ENCODE measurements at places on chromosomes 2 and 18. TPM values are rescaled to one million over a fixed set of nuclear protein-coding genes. Genes with fewer than 3 reads are reported as not detected.
A peak's percentile ranks its signal among the peaks of the same experiment; 100 is the strongest.

DNA sequence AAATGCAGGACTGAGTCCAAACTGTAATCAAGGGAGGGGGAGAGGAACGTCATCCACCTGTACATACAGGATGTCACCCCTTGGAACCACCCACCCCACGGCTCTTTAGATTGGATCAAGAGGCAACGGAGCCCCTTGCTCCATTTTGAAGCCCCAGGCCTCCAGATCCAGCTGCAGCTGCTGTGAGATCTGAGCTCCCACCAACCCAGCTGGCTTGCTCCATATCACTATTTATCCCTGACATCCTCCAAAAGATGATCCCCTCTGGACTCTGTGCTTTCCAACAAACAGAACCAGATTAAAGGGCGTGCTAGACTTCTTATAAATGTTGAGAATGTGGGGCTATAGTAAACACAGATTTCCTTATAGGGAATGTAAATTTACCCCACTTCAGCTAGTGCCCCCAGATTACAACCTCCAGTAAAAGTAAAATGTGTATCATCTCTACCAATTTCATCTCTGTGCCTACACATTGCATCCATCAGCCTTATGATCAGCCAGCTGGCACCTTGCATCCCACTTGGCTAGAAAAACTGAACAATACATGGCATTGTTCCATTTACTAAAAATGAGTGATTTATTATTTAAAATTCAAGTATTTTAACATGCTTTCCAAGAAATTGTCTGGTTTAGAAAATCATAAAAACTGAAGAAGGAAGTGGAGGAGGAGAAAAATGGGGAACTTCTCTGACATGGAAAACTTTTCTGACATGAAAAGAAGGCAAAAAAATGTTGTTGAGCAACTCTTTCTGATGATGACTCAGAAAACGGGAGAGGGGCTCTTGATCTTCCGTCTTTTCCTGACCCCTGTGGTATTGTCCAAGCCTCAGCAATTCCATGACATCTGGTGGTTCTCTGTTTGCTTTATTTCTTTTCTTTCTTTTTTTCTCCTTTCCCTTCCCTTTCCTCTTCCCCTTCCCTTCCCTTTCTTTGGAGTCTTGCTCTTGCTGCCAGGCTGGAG is 262.6 kb upstream of the THUMPD2 start:
- no peak overlapping the region for H3K4me3 ChIP-seq
- no peaks in the 10 kb centered on the region for H3K4me1 ChIP-seq
- H3K36me3 ChIP-seq = no peaks in the 10 kb centered on the region
- H3K27me3 ChIP-seq = no peaks in the 10 kb centered on the region
- DNase-seq = no peak

GRCh38 chr2:156592809-156593593 is 156.8 kb downstream of the GPD2 start:
- H3K4me3 ChIP-seq = no peak overlapping the region
- no peaks in the 10 kb centered on the region for H3K36me3 ChIP-seq
- H3K27me3 ChIP-seq = no peaks in the 10 kb centered on the region
- peaks cover 7% of the 10 kb centered on the region for H3K4me1 ChIP-seq
- no peak overlapping the region for H3K27ac ChIP-seq
- DNase-seq = peak; percentile 49

GRCh38 chr2:51633073-51633472 is 601.1 kb upstream of the NRXN1 start:
- no peaks in the 10 kb centered on the region for H3K27me3 ChIP-seq
- no peak overlapping the region for H3K27ac ChIP-seq
- no peaks in the 10 kb centered on the region for H3K4me1 ChIP-seq
- no peaks in the 10 kb centered on the region for H3K36me3 ChIP-seq

GRCh38 chr2:170241756-170242155 is 63.8 kb downstream of the MYO3B start:
- no peaks in the 10 kb centered on the region for H3K36me3 ChIP-seq
- H3K4me1 ChIP-seq = 0 out of 2 replicates have a peak, but pooled peaks cover 3% of the 10 kb centered on the region
- no peak for DNase-seq
- H3K27ac ChIP-seq = no peak overlapping the region

GRCh38 chr2:105320651-105321215 is 8.8 kb downstream of the TGFBRAP1 start:
- H3K27me3 ChIP-seq = no peaks in the 10 kb centered on the region
- no peak overlapping the region for H3K4me3 ChIP-seq
- DNase-seq = no peak
- no peak overlapping the region for H3K27ac ChIP-seq

- peaks cover 41% of the 10 kb centered on the region for H3K36me3 ChIP-seq
- no peaks in the 10 kb centered on the region for H3K4me1 ChIP-seq
These were observed 378 bp upstream of the IAH1 start for GRCh38 chr2:9473985-9474360.

DNA sequence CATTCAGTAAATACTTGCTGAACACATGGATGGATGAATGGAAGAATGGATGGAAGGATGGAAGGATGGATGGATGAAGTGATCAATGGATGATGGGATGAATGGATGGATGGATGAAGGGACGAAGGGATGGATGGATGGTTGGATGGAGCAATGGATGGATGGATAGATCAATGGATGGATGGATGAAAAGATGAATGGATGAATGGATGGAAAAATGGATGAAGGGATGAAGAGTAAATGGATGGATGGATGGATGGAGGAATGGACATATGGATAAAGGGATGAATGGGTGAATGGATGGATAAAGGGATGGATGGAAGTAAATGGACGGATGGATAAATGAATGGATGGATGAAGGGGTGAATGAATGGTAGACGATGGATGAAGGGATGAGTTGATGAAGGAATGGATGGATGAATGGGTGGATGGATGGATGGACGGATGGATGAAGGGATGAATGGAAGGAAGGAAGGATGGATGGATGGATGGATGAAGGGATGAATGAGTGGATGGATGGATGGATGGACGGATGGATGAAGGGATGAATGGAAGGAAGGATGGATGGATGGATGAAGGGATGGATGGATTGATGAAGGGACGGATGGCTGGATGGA is 13.9 kb upstream of the ID2 start:
- H3K4me3 ChIP-seq = no peak overlapping the region
- no peaks in the 10 kb centered on the region for H3K27me3 ChIP-seq
- no peaks in the 10 kb centered on the region for H3K4me1 ChIP-seq
- H3K36me3 ChIP-seq = no peaks in the 10 kb centered on the region
- DNase-seq = peak; percentile 0

- H3K36me3 ChIP-seq = no peaks in the 10 kb centered on the region
- H3K4me3 ChIP-seq = no peak within 1 kb of the TSS
- H3K27ac ChIP-seq = no peak within 1 kb of the TSS
- no peaks in the 10 kb centered on the region for H3K4me1 ChIP-seq
- DNase-seq = no peak
These were observed at the start of gene XDH for GRCh38 chr2:31414601-31415241. Gene XDH, minus strand, starts transcription at chr2:31414742. Its CDS starts 76 bp downstream, at chr2:31414666.

GRCh38 chr2:150027164-150027563 is 439.6 kb upstream of the MMADHC start:
- no peaks in the 10 kb centered on the region for H3K27me3 ChIP-seq
- DNase-seq = no peak
- H3K4me3 ChIP-seq = no peak overlapping the region
- H3K36me3 ChIP-seq = no peaks in the 10 kb centered on the region
- H3K4me1 ChIP-seq = no peaks in the 10 kb centered on the region

DNA sequence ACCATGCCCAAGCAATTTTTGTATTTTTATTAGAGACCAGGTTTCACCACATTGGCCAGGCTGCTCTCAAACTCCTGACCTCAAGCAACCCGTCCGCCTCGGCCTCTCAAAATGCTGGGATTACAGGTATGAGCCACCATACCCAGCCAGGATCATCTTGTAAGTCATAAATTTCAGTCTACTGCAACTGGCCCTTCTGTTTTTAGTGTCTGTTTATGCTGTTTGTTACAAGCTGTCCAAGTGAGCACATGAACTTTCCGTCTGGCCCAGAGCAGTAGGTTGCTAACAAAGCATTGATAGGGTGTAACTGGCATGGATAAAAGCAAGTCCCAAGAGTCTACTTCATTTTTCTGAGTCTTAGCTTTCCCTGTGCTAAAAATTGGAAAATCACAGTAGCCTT is 164.4 kb upstream of the NT5C1B start:
- H3K4me3 ChIP-seq = no peak overlapping the region
- H3K4me1 ChIP-seq = no peaks in the 10 kb centered on the region
- H3K36me3 ChIP-seq = no peaks in the 10 kb centered on the region
- H3K27me3 ChIP-seq = no peaks in the 10 kb centered on the region
- DNase-seq = no peak

- no peak for DNase-seq
- no peak overlapping the region for H3K4me3 ChIP-seq
- H3K27ac ChIP-seq = no peak overlapping the region
- H3K4me1 ChIP-seq = no peaks in the 10 kb centered on the region
These were observed 18.1 kb upstream of the SPP2 start for GRCh38 chr2:234032279-234032856.

HRH4 gene
- total RNA-seq = not detected

ZBTB7C gene
- 0.39 TPM for total RNA-seq

DNA sequence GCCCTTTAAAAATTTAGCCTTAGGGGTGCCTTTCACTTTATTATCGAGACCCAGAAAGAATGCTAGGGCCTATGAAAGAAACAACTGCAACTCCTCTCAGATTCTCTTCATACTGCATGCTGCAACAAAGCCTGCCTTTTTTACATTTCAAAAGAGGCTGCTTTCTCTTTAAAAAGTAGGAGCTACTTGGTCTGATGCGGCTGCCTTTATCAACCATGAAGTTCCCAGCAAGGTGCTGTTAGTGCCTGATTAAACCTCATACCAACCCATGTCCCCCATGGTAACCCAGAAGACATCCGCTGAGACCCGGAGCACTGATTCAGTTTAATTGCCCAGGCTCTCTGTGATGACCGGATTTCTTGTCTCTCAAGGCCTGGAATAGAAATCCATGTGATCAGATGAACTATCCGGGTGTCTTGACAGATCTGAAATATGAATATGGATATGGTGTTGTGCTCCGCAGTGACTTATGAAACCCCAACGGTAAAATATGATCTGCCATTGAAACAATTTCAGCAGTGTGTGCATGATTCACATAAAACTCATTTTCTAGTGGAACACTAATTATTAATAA is 368.3 kb downstream of the ZNF521 start:
- no peak overlapping the region for H3K27ac ChIP-seq
- H3K4me3 ChIP-seq = no peak overlapping the region
- H3K36me3 ChIP-seq = no peaks in the 10 kb centered on the region
- DNase-seq = peak; percentile 58

NOL4 gene
- total RNA-seq = 0.74 TPM

GRCh38 chr2:152492911-152493310 is 157.9 kb downstream of the FMNL2 start:
- peaks cover 10% of the 10 kb centered on the region for H3K4me1 ChIP-seq
- DNase-seq = no peak
- H3K4me3 ChIP-seq = peak overlapping the region; percentile 61
- no peak overlapping the region for H3K27ac ChIP-seq

DNA sequence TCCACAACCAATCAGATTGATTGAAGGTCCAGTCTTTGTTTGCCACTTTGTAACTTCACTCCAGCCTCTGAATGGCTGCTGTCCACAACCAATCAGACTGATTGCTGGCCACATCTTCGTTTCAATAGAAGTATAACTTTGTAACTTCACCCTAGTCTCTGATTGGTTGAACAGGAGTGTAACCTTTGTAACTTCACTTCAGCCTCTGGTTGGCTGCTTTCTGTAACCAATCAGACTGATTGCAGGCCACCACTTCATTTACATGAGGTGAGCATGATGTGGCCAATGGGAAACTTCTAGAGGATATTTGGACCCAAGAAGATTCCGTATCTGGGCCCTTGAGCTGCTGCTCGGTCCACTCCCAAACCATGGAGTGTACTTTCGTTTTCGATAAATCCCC is 16.9 kb upstream of the ALPP start:
- peaks cover 3% of the 10 kb centered on the region for H3K4me1 ChIP-seq
- peaks cover 6% of the 10 kb centered on the region for H3K36me3 ChIP-seq
- no peaks in the 10 kb centered on the region for H3K27me3 ChIP-seq
- H3K27ac ChIP-seq = no peak overlapping the region
- no peak for DNase-seq
- H3K4me3 ChIP-seq = no peak overlapping the region

DNA sequence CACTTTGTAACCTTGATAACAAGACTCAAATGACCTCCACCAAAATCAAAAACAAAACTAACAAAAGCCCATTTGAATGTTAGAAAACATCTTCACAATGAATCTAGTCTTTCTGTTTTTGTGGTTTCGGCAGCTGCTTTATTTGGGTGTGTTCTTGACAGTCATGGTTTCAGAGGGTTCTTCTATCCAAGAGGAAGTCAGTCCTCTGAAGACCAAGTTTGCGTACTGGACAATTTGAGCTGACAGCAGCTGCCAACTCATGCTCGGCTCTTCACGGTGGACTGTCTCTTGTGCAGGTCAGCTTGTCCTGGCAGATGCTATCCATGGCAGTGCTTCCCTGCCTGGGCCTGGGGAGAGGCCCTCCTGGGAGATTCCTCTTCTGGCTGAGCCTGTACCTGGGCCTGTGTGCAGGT is 91.0 kb downstream of the TMEM17 start:
- no peak for DNase-seq
- H3K27me3 ChIP-seq = no peaks in the 10 kb centered on the region
- peaks cover 4% of the 10 kb centered on the region for H3K4me1 ChIP-seq

SPP2 gene
- total RNA-seq = not detected

LRATD1 gene
- 0.31 TPM for total RNA-seq

- no peaks in the 10 kb centered on the region for H3K4me1 ChIP-seq
- no peaks in the 10 kb centered on the region for H3K36me3 ChIP-seq
- DNase-seq = no peak
- no peaks in the 10 kb centered on the region for H3K27me3 ChIP-seq
- no peak overlapping the region for H3K4me3 ChIP-seq
These were observed 48.4 kb downstream of the CNGA3 start for GRCh38 chr2:98394595-98395153.

GRCh38 chr2:60476206-60476954 is 77.1 kb downstream of the BCL11A start:
- peaks cover 40% of the 10 kb centered on the region for H3K4me1 ChIP-seq
- H3K36me3 ChIP-seq = peaks cover 12% of the 10 kb centered on the region
- H3K4me3 ChIP-seq = peak overlapping the region; percentile 3
- H3K27me3 ChIP-seq = peaks cover 11% of the 10 kb centered on the region
- DNase-seq = peak; percentile 25
- no peak overlapping the region for H3K27ac ChIP-seq

GRCh38 chr2:2845267-2845666 is 514.2 kb upstream of the MYT1L start:
- H3K27me3 ChIP-seq = no peaks in the 10 kb centered on the region
- H3K36me3 ChIP-seq = no peaks in the 10 kb centered on the region
- H3K4me3 ChIP-seq = no peak overlapping the region

SDC1 gene
- 22.3 TPM for total RNA-seq

- peak; percentile 29 for DNase-seq
- H3K27me3 ChIP-seq = no peaks in the 10 kb centered on the region
- H3K36me3 ChIP-seq = no peaks in the 10 kb centered on the region
- no peaks in the 10 kb centered on the region for H3K4me1 ChIP-seq
These were observed 3.0 kb upstream of the STK17B start for GRCh38 chr2:196174404-196174803.

CCDC150 gene
- 22.1 TPM for total RNA-seq

- no peak overlapping the region for H3K4me3 ChIP-seq
- no peak overlapping the region for H3K27ac ChIP-seq
- no peak for DNase-seq
- H3K4me1 ChIP-seq = no peaks in the 10 kb centered on the region
These were observed 214.1 kb downstream of the RDH14 start for GRCh38 chr2:18346344-18346743.

TRABD2A gene
- total RNA-seq = 1.7 TPM
